ENCODE measurements at places on chromosomes 12 and 14.

GRCh38 chr14:68943107-68943506, 36.0 kb downstream of the ACTN1 start:
- no peak for DNase-seq

GRCh38 chr12:114096461-114096860, 130.3 kb upstream of the RBM19 start:
- no peak for DNase-seq

GRCh38 chr12:87254381-87255030, 774.7 kb downstream of the C12orf50 start:
- DNase-seq = no peak

DNA sequence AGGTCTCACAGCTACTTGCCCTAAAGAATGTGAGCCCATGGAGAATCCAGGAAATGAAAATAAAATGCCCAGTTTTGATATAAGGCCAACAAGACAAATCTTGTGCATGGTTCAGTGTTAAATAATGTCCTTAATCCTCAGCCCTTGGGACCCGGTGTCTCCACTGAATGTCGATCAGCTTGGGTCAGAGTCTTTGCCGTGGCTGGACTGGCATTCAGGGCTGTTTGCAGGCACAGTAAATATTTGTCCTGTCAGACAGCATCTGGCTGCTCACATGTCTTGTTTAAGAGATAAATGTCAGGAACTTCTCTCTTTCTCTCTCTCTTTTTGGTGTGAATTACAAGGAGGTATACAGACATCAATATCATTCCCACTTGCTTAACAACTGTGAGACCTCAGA, 452.5 kb downstream of the FUT8 start:
- no peak for DNase-seq

DNA sequence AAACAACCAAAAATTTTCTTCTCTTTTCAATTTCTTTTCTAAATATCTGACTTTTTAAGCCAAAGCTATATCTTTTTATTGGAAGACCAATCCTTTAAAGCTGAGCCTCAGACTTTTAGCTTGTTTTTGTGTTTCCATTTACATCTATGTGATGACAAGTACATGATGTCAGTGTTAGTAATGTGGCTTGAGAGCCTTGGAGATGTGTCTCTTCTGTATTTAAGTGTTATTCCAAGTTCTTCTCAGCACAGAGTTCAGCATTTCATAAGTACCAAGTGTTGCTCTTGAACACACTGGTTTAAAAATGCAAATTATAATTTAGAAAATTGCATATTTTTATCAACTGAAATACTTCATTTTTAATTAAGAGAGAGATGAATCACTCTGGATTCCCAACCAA, 948.9 kb upstream of the FLRT2 start:
- DNase-seq = no peak

- no peak for DNase-seq
Measured at GRCh38 chr12:5014269-5014668, 29.4 kb upstream of the KCNA5 start.

DNA sequence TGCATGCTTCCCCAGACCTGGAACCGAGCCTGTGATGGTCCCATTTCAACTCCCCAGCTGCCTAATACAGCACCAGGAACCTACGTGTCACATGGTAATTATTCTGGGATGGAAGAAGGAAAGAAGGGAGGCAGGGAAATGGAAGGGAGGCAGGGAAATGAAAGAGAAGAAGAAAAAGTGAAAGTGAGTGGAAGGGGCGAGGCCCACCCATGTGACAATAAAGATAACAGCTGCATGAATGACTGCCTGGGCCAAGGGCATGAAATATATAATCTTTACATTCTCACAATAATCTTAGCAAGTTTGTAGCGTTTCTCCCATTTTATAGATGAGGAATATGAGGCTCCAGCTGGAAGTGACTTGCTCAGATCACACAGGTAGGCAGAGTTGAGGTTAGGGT, 245.0 kb upstream of the PWP1 start:
- DNase-seq = no peak

- DNase-seq = no peak
Measured at GRCh38 chr12:107145397-107145796, 52.0 kb upstream of the CRY1 start.

GRCh38 chr14:92582706-92583452, 69.3 kb downstream of the RIN3 start:
- no peak for DNase-seq

DNA sequence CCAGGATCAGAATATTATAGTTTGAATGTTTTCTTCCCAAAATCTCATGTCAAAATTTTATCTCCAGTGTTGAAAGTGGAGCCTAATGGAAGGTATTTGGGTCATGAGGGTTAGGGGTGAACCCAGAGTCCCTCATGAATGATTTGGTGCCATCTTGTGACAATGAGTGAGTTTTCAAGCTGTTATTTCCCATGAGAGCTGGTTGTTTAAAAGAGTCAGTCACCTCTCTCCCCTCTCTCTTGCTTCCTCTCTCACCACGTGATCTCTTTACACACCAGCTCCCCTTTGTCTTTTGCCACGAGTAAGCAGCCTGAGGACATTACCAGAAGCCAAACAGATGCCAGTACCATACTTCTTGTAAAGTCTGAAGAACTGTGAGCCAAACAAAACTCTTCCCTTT, 561.6 kb downstream of the RERGL start:
- no peak for DNase-seq

- DNase-seq = no peak
Measured at GRCh38 chr14:26730929-26731618, 133.2 kb upstream of the NOVA1 start.

- no peak for DNase-seq
Measured at GRCh38 chr12:16238661-16239060, 38.8 kb downstream of the SLC15A5 start.

GRCh38 chr14:24712909-24713308, 78.9 kb upstream of the GZMB start:
- DNase-seq = no peak

GRCh38 chr12:54565310-54565985, 16.0 kb downstream of the PDE1B start:
- DNase-seq = no peak

DNA sequence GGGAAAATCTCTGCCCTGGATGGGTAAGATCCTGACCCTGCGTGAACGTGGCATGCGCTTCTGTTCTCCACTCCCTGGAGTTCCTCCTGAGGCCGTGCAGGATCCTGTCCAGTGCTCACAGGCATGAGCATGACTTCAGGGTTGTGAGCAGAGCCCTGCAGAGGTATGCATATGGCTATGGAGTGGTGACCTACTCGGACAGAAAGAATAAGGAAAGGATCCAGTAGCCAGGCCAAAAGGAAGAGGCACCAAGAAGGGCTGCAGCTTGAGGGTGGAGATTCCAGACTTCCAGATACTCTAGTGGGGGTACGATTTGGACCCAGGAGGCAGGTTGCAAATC, 20.8 kb upstream of the CD27 start:
- DNase-seq = no peak

DNA sequence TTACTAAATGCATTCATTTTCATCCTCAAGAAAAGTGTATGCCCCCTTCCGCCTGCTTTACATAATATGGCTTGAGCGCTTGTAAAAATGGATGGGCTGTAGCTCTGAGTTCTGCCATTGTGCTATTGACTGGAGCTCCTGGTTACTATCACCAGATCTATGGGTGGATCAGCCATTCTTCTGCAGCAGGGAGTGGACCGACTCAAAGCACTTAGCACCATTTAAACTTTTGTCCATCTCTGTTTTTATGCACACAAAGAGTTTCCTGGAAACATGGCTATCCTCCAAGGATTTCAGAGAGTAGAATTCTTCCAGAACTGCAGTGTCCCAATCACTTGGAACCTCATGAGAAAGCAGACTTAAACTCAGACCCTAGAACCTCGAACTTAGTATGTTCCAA, 4.5 kb upstream of the NUMB start:
- DNase-seq = no peak

DNA sequence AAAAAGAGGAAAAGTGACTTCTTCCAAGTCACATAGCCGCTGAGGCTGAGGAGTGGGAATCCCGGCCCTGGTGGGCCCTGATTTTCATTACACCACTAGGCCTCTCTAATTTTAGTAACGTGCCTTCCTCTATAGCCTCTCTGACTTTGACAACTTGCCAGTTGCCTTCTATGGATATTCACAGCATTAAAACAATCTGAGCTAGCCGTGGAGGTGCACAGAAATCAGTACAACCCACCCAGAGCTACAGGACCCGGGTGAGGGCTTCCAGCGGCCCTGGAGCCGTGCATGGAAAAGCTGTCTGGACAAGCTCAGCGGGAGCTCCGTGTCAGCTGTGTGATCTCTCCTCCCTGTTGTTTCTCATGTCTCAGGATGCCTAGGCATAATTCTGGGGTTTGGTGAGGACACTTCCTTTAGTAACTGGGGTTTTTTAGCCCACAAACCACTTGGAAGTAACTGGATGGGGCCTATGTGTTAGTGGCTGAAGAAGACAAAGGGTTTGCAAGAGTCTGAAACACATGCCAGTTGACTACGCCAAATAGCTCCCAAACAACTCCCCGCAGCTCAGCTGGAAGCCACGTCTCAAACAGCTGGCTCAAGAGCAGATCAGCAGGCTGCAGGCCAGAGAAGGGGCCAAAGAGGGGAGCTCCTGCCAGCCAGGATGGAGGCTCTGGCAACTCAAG, 53.0 kb downstream of the SSH1 start:
- DNase-seq = no peak

DNA sequence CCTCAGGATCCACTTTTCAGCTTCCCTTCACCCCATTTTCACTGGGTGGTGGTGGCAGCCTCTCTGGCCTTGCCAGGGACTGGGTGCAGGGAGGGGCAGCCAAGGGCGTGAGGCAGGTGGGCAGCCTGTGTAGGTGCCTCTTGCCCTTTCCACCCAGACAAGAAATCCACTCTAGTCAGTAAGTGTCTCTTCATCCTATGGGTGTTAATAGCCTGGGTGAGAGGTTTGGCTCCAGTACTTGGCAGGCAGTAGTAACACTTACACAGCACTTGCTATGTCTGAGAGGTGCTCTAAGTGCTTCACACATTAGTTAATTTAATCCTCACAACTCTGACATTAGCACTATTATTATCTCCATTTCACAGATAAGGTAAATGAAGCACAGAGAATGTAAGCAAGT, 171.9 kb downstream of the EMP1 start:
- DNase-seq = no peak

- no peak for DNase-seq
Measured at GRCh38 chr12:48973941-48974673, 2.6 kb upstream of the WNT10B start.
